ENCODE measurements at places on chromosomes 16 and 17.

- no peak for DNase-seq
Observed at GRCh38 chr16:907361-907760, 63.4 kb downstream of the LMF1 start.

- no peak for DNase-seq
Observed at GRCh38 chr17:41396996-41397660, at the start of gene KRT31. Gene KRT31 (minus strand): TSS chr17:41397608. CDS start chr17:41397539, 69 bp downstream.

DNA sequence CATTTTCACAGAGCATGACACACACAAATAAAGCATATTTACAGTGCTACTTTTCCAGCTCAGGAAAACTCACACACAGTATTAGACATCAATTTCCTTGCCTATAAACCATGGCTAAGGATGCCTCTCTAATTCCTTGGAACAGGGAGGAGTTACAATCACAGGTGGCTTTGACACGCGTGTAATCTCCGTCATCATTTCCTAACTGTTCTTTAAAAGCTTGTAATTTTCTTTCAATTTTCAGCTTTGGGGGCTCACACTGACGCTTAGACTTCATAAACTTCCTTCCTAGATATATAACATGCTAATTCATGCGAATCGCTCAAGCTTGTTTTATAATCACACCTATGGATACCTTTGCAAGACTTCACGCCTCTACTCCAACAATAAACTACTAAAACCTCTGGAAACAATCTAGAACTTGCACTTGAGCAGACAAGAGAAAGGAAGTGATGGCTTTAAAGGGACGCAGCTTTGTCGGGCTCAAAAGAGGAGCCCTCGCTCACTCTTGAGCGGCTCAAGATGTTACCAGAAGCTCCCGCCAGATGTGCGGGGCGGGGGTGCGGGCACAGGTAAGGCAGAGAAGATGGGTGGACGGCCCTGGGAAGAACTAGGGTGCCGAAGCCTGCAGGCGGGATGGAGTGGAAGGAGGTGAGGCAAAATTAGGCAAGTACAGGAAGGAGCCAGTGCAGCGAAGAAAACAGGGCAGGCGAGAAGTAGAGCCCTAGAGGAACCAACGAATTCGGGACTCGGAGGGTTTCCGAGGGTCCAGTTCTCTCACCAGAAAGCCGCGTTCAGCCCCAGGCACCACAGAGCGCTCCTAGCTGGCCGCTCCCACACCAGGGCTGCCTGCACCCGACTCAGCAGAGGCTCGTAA lies 631 bp downstream of the RETREG3 start:
- DNase-seq = no peak

GRCh38 chr16:48555155-48555554 lies 54.8 kb downstream of the N4BP1 start:
- DNase-seq = no peak

DNA sequence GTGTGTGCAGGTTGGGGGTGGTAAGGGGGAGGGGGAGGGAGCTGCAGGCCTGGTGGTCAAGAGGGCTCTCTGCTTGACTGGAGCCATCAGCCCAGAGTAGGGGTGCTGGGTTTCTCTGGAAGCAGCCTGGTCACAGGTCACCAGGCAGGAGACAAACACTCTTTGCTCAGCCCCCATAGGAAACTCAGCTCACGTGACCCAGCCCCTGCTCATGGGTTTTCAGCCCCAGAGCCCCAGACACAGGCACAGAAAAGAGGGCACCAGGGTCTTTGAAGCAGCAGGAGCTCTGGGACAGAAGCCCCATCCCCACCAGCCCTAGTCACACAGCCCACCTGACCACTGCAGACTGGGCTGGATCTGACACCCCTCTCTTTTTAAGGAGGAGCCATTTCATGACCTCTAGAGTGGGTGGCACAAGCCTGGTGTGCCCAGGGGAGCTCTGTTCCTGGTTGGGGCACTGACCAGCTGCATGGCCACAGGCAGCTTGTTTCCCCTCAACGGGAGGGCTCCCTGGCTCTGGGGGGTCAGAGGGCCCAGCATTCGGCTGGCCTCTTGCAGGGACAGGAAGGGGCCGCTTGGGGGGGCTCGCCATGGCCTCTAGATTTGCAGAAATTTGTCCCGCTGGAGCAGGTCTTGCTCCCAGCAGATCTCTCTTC lies 13.8 kb upstream of the CD79B start:
- no peak for DNase-seq

DNA sequence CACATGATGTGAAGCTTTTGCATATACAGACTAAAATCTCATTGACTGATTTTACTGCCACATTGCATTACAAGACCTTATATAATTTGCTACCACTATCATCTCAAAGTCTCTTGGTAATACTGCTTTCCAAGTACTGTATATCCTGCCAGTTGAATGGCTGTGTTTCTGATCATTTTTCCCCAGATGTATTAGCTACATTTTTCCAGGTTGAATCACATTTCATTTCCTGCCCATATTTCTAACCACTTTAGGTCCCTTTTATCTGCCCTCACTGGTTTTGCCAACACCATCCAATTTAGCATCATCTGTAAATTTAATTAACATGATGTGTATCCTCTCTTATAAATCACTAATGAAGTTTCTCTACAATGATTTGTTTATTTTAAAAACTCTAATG lies 365.7 kb upstream of the PMFBP1 start:
- no peak for DNase-seq

- no peak for DNase-seq
Observed at GRCh38 chr16:56998861-56999260, 9.5 kb downstream of the NLRC5 start.

DNA sequence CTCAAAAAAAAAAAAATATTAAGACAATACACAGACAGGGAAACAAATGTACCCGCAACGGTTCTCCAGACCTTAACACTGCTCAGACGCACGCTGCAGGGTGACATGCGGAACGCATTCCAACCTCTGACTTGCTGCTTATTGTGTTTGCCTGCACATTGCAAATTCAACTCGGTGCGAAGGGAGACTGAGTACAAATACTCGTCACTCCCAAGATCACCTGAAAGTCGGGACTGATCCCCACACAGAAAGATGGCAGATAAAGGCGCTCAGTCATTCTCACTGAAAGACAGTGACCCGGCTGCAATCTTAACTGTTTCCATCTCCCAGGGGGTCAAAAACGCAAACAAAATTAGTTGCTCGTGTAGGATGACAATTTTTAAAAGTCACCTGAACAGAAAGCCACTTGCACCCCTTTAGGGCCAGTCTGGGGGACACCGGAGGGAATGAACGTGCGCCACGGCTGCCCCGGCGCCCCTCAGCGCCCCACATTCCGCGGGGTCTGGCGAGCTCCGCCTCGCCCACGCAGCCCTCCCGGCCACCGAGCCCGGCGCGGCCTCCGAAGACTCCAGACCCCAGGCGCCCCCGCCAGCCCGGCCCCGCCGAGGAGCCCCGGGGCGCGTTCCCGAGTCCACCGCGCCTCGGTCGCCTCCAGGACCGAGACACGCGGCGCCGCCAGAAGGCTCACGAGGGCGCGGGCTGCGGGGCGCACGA lies 589 bp downstream of the CLCN7 start:
- no peak for DNase-seq

GRCh38 chr17:75774991-75775668 lies 9.5 kb upstream of the UNK start:
- DNase-seq = no peak

DNA sequence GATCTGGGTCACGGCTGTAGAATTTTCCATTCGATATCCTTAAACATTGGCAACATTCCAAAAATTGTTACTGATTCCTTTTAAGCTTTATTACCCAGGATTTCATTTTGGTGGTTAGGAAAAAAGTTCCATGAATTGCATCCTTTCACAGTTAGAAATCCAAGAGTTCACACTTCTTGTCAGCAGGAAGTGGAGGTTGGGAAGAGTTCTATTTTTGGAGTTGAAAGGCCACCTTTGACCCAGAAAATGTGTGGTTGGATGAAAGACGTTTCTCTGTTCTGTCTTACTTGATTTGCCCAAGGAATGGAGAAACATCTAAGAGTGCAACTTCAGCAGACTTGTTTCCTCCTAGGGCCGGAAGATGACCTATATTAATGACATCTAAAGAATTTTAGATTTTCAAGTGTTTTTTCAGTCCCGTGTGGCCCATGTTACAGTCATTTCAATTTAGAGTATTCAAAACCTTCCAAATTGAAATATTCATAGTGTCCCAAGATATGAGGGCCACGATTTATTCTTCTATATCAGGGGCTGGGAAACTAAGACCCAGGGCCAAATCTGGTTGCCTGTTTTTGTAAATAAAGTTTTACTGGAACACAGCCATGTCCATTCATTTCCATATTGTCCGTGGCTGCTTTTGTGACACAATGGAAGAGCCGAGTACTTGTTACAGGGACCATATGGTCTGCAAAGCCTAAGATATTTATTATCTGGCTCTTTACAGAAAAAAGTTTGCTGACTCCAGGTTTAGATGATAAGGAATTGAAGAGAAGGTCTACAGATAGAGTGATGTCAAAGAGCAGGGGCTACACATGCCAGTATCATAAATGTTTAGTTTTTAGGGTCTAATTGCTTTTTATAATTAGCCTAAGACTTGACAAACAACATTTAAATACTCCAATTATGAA lies 50.2 kb downstream of the CDK5R1 start:
- DNase-seq = no peak

DNA sequence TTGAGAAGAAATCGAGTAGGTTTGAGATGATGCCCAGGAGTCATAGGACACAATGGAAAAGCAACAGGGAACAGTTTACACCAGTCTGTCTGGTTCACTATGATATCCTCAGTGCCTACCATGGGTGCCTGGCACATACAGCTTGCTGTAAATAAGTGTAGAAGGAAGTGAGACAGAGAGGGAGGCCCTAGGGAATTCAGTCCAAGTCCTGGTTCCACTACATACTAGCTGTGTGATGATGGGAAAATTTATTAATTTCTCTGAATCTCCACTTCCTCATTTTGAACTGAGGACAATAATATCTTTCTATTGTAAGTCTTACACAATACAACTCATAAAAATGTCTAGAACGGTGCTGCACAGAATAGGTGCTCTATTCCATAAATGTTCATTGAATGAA lies 53.3 kb upstream of the LYRM9 start:
- DNase-seq = no peak

DNA sequence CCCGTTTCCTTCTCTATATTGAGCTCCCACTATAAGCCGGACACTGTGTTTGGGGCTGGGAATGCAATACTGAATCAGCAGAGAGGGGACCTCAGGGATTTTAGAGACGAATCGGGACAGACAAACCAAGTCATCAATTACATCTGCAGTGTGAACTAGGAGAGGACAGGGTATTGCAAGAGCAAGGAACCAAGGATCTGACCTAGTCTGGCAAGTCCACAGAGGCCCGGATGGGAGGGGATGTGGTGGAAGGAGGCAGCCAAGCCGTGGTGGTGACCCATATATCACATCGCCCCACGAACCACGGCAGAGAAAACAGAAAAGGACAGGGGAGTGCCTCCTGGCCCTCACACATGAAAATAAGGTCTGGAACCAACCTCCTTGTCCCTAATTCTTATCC lies 28.1 kb upstream of the NXPH3 start:
- no peak for DNase-seq

DNA sequence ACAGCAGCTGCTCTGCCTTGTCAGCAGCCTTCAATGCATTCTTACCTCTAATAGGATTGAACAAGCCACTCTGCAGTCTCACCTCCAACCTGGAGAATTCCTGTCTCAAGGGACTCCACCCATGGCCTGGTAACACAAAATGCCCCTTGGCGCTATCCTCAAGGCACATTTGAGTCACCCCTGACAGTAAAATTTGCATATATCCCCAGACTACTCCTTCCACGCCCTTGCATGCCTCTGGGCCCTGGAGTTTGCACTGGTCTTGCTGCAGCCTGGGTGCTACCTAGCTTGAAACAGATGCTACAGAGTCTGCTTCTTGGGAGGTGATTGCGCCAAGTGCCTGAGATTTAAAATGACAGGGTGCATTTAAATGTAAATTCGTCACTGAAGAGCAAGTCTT lies 391.4 kb upstream of the MAF start:
- DNase-seq = no peak

All from kidney glomerular epithelial cell (primary cell).